EL (cell line): ENCODE measurements at places on chromosomes 12 and 14.

DNA sequence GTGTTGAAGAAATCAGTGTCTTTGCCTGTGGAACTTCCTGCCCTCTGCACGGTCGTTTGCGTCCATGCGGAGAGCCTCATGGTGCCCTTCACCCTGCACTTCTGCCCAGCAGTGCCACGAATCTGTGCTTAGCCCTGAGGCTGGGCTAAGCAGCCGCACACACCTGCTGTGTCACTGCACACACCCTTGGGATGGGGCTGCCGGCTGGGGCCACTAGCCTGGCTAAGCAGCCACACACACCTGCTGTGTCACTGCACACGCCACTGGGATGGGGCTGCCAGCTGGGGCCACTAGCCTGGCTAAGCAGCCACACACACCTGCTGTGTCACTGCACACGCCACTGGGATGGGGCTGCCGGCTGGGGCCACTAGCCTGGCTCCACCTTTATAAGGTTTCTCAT, 188.5 kb downstream of the KIF26A start:
- no peak for DNase-seq

DNA sequence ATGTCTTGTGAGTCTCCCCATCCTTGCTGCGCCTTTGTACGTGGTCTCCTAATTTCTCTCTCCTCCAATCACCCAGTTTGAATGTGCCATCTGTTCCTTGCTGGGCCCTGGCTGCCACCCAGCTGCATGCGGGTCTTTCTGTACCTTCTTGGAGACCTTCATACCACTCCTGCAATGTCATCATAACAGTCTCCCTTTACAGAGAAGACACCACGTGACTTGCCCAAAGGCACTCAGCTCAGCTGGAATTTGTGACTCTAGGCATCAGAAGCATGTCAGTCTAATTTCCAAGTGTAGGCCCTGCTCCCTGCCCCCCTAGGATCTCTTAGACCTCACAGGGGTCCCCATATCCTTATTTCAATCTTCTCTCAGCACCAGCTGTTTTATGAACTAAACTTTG, 284.2 kb downstream of the TTC8 start:
- DNase-seq = peak; percentile 11

- no peak for DNase-seq
Observed at GRCh38 chr14:79284621-79285020, 926.7 kb downstream of the DIO2 start.

GRCh38 chr14:91173904-91174303, 60.0 kb downstream of the DGLUCY start:
- DNase-seq = no peak

- DNase-seq = no peak
Observed at GRCh38 chr12:62832027-62832426, 102.9 kb downstream of the PPM1H start.

DNA sequence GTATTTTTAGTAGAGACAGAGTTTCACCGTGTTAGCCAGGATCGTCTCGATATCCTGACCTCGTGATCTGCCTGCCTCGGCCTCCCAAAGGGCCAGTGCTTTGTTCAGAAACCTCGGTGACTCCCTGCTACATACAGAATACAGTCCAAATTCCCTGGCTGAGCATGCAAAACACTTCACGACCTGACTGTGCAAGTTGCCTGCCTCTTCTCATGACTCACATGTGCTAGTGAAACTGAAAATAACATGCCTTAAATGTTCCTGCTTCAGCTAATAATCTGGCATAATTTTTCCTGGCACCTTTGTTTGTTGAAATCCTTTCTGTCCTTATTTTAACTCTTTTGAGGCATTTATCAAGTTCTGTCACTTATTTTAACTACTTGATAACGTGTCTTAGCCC, 8.2 kb downstream of the DMAC2L start:
- peak; percentile 59 for DNase-seq

DNA sequence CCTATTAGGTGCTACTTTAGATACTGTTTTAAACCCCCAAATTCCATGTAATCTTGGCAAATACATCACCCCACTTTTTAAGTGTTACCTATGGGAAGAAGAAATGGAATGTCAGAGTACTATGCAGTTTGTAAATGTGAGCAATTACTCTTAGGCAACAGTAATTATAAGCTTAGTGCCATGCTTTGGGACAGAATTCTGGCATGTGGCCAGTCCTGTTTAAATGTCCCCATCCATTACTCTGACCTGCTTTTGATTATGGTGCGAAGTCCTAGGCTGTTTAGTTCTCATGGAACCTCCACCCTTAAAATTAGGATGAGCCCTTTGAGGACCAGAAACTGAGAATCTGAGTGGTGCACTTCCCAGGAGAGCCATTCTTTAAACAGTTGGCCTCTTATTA, 321.4 kb upstream of the RGS6 start:
- no peak for DNase-seq

DNA sequence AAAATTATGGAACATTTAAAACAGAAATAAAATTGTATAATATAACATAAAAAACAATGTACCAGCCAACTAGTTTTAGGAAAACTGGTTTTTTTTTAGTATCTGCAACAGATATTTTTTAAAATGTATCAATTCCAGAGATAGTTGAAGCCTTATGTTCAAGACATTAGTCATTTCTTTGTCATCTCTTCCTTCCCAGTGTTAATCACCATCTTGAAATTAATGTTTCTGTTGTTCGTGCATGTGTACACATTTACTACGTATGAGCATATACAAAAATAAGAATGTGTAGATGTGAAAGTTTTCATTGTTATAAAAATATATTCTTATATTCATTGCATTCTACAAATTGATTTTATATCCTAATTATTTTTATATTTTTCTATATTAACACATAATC, 1062.1 kb downstream of the SLC6A15 start:
- peak; percentile 15 for DNase-seq

- no peak for DNase-seq
Observed at GRCh38 chr12:79267580-79267979, 403.0 kb downstream of the SYT1 start.

DNA sequence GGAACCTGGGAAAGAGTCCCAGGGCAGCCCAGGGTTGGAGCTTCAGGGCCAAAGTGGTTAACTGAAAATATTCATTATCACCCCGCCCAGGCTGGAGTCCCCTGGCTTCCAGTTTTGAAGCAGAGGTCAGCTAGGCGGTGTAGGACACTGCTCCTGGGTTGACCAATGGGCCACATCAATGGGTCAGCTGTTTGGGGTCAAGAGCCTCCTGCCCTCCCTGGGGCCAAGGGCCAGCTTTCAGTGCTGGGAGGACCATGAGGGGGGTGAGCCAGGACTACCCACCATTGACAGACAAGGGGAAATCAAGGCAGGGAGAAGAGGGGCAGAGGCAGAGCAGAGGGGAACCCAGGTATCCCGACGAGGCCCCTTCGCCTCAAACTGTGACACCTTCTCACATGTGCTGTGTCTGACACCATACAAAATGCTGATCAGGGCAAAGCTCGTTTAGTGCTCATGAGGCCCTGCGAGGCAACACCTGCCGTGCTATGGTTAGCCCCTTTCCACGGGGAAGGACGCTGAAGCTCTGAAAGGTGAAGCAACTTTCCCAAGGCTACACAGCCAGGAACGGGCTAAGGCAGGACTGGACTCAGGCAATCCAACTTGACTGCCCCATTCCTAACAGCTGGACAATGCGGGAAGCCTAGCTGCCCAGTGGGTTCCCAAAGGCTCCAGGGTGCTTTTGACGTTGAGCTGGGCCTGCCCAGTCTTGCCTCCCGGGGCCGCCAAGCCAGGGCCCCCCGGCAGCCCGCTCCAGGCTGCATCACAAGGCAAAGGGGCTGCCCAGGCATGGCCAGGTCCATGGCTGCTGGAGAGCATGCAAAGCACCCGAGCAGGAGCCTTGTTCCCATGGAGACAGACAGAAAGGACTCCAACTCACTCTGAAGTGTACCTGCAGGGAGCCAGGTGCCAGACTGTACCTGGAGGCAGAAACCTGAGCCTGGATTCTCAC, 2.0 kb downstream of the SYNE3 start:
- no peak for DNase-seq

DNA sequence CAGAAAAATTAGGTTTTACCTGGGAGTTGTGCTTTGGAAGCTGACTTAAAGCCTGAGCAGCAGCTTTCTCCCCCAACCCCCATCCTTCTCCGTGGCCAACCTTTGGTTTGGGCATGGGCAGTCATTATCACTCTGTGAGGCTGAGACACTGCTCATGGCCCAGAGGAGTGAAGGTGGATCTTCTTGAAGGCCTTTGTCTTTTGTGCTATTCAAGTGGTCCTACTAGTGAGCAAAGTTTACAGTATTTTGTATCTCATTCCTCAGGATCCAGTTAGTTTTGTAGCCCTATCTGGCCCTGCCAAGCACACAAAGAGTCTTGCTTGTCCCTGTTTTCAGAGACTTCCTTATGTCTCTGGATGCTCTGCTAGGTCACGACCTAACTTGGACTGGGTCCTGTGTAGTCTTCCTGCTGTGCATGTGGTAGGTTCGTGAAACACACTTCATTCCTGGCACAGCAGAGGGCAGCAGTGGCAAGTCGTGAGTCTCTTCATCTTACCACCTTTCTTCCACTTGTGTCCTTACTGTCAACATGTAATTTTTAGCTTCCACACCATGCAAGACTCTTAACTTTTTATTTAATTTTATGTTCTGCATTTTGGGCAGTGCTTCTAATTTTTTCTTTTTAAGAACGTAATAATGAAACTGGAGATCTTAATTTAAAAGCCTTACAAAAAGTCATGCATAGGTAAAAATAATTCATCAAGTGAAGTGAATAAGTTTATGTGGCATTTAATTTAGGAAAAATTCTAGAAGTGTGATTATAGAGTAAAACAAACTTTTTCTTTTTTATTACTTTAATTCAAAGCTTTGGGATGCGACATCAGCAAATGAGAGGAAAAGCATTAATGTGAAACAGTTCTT, 53.7 kb downstream of the APAF1 start:
- peak; percentile 62 for DNase-seq
